ENCODE measurements at places on chromosomes 4 and X.

DNA sequence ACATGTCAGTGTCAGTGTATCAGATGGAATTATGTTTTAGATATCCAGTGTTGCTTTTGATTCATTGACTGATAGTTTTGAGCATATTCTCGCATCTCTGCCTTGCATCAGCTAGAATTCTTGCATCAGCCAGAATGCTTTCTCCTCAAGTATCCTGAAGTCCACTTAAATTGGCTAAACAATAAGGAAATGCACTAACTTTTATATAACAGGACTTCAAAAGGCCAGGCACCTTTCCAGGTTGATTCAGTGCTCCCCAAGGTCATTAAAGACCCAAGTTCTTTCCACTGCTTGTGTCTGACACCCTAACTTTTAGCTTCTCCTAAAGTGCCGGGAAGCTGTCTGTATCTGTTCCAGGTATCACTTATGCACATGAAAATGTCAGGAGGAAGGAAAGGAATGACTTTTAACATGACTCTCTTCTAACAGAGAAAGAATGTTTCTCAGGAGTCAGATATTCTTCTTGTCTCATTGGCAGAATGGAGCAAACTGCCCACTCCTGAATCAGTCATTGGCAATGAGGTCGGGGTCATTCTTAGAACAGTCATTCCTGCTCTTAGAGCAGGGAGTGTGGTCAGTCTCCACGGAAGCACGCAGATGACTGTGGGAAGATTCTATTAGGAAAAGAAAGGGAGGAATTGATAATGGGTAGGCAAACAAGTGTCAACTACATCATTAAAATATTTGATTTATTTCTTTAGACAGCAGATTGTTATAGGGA lies 92.9 kb upstream of the TLL1 start:
- no peak for DNase-seq

DNA sequence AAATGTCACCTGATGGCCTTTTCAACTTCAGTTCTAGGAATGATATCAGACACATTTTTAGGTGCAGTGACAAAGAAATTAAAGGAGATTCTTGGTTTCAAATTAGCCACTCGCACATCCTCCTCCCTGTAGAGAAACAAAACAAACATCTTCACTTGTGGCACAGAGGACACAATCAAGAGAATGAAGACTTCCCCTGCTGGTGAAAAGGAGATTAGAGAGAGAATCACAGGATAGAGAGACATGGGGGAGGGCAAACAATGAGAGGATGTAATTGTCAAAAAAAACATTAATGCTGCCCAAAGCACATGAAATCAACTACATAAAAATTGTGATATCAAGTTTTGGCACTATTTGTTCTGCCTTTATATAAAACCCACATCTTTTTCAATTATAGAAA lies 34.5 kb downstream of the ACE2 start:
- DNase-seq = no peak

- DNase-seq = no peak
These were observed 58.0 kb upstream of the ZFP42 start for GRCh38 chr4:187937557-187937956.

DNA sequence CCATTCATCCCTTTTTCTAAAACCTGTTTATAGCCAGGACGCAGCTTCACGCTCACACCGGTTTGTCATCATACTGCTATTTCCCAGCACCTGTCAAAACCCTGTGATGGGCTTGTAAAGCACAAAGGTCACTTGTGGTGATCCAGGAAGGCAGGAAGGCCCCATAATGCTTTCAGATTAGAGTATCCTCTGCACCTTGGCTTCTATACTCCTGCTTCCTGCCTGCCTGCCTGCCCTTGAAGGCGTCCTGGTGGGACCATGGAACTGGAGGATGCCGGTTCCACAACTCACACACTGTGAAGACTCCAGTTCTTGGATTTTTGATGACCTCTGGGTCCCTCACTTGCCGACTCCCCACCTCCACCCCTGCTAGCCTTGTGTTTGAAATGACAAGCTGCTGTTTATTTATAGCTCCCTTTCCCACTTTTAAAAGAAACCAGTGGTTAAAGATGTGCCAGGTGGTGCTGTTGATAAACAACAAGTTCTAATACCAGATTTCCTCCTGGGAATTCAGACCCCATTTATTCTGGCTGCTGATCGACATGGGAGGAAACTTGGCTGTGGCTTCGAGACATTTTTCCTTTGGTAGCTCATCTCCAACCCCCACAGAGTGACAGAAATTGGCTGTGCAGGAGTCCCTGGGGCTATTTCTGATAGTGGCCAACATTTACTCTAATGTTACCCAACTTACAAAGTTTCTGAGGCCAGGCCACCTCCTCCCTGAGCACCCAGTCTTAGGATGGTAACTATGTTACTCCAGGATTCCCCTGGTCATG lies 211.5 kb downstream of the KDR start:
- DNase-seq = no peak

DNA sequence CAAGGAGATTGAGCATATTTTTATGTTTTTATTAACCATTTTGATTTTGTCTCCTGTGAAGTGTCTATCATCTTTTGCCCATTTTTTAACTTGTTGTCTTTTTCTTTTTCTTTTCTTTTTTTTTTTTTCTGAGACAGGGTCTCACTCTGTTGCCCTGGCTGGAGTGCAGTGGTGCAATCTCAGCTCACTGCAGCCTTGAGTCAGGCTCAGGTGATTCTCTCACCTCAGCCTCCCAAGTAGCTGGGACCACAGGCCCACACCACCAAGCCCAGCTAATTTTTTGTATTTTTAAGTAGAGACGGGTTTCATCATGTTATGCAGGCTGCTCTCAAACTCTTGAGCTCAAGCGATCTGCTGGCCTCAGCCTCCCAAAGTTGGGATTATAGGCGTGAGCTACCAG lies 4.6 kb upstream of the ADD1 start:
- no peak for DNase-seq

DNA sequence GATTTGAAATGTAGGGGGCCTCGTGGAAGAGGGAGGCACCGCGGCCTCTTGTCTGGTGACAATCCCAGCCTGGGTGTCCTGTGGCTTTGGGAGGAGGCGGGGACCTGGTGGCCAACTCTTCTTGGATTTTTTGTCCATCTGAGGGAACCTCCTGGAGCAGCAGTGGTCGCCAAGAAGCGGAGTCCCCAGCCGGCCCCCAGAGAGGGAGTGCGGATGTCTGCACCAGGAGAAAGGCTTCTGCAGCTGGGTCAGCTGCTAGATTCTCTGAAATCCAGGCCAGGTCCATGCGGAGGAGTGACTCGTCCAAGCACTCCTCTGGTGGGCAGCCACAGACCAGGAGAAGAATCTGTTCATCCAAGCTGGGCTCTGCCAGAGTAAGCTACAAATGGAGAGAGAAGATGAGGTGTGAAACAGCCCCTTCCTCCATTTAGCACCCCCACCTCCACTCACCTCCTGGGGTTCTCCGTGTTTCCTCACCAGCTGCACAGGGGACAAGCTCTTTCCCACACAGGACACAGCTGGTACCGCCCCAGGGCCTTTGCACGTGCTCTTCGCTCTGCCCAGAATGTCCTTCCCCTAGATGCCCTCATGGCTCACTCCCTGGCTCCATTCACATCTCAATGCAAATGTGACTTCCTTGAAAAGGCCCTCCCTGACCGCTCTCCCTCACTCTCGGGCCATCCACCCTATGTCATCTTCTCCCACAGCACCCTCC lies 27.6 kb downstream of the C4orf50 start:
- no peak for DNase-seq
